ENCODE measurements at places on chromosomes 12 and 14. TPM values are rescaled to one million over a fixed set of nuclear protein-coding genes. Genes with fewer than 3 reads are reported as not detected.

Gene P2RX7
- total RNA-seq = not detected

Gene ACYP1
- total RNA-seq = 11.8 TPM

- H3K27ac ChIP-seq = no peak overlapping the region
- H3K4me1 ChIP-seq = no peaks in the 10 kb centered on the region
- no peaks in the 10 kb centered on the region for H3K27me3 ChIP-seq
- no peak for DNase-seq
- H3K4me3 ChIP-seq = no peak overlapping the region
Measured at GRCh38 chr12:47378222-47378582, 298.4 kb upstream of the AMIGO2 start.

GRCh38 chr14:90373887-90374286, 22.9 kb upstream of the CALM1 start:
- no peak for DNase-seq
- no peaks in the 10 kb centered on the region for H3K27me3 ChIP-seq
- no peaks in the 10 kb centered on the region for H3K4me1 ChIP-seq
- H3K27ac ChIP-seq = no peak overlapping the region

GRCh38 chr12:94855853-94856252, 147.6 kb downstream of the NDUFA12 start:
- no peak overlapping the region for H3K27ac ChIP-seq
- no peaks in the 10 kb centered on the region for H3K27me3 ChIP-seq
- DNase-seq = no peak
- no peak overlapping the region for H3K4me3 ChIP-seq
- H3K4me1 ChIP-seq = no peaks in the 10 kb centered on the region

DNA sequence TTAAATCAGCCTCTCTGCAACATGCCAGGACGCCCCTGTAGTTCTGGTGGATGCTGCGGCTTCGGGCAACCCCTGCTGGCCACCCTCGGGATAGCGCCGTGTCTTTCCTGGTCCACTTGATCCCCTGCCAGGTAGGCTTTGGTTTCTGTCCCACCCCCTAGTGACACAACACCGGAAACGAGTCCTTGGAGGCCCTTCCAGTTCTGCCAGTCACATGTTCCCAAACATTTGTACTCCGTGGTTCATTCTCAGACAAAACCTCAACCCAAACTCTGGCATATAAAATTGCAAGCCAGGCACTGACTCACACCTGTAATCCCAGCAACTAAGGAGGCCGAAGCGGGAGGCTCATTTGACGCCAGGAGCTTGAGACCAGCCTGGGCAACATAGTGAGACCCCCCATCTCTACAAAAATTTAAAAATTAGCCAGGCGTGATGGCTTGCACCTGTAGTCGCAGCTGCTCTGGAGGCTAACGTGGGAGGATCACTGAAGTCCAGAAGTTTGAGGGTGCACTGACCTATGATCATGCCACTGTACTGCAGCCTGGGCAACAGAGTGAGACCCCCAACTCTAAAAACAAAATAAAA, 37.0 kb downstream of the RASAL1 start:
- no peaks in the 10 kb centered on the region for H3K4me1 ChIP-seq
- no peak overlapping the region for H3K27ac ChIP-seq
- H3K27me3 ChIP-seq = no peaks in the 10 kb centered on the region
- no peaks in the 10 kb centered on the region for H3K36me3 ChIP-seq
- H3K4me3 ChIP-seq = no peak overlapping the region

DNA sequence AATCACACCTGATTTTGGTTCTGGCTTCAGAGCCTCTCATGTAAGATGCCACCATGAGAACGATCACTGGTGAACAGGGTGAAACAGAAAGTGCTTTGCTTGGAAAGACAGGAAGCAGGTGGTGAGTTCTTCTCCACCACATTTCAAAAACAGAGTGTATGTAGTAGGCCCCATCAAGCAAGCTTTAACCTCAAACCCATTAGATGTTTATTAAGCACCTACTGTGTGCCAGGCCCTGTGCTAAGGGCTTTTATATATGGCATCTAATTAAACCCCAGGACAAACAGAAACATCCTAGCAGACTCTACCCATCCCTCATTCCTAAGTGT, 47.8 kb upstream of the MED13L start:
- H3K27ac ChIP-seq = no peak overlapping the region
- H3K4me3 ChIP-seq = no peak overlapping the region
- H3K27me3 ChIP-seq = no peaks in the 10 kb centered on the region
- DNase-seq = no peak
- H3K4me1 ChIP-seq = no peaks in the 10 kb centered on the region
- H3K36me3 ChIP-seq = no peaks in the 10 kb centered on the region
